H1 (cell line): ENCODE measurements at places on chromosomes 3 and 15. TPM values are rescaled to one million over a fixed set of nuclear protein-coding genes. Genes with fewer than 3 reads are reported as not detected.

Gene LIPC
- polyA plus RNA-seq = not detected in 2 replicates

Gene ECE2
- polyA plus RNA-seq = 0.44 and 0.86 TPM in 2 replicates

Gene SMCO1
- polyA plus RNA-seq = 0.03 TPM in 1 of 2 replicates, not detected in the other

Gene NEK10
- 0.18 and 0.24 TPM in 2 replicates for polyA plus RNA-seq

Gene CCR2
- polyA plus RNA-seq = not detected in 2 replicates

Gene TMC3
- polyA plus RNA-seq = not detected in 2 replicates

Gene SLC22A14
- 0.03 and 0.05 TPM in 2 replicates for polyA plus RNA-seq

Gene HCLS1
- 0.46 and 0.53 TPM in 2 replicates for polyA plus RNA-seq

Gene TRIM71
- polyA plus RNA-seq = 53.7 and 69.5 TPM in 2 replicates

Gene ADGRG7
- not detected in 2 replicates for polyA plus RNA-seq

Gene CFAP20DC
- polyA plus RNA-seq = 1.7 and 2.2 TPM in 2 replicates

Gene FBXO40
- 0.03 and 0.05 TPM in 2 replicates for polyA plus RNA-seq

Gene ETV5
- 11.8 and 13.1 TPM in 2 replicates for polyA plus RNA-seq

Gene SLC26A6
- polyA plus RNA-seq = 58.0 and 97.1 TPM in 2 replicates

Gene AMIGO3
- polyA plus RNA-seq = 8.8 and 13.1 TPM in 2 replicates

Gene TBC1D21
- not detected in 2 replicates for polyA plus RNA-seq

Gene QRICH1
- 128 and 136 TPM in 2 replicates for polyA plus RNA-seq

Gene TRPM1
- polyA plus RNA-seq = 0.05 and 0.16 TPM in 2 replicates

Gene SEC22A
- 10.4 and 17.1 TPM in 2 replicates for polyA plus RNA-seq

Gene MAP1A
- 0.57 and 0.80 TPM in 2 replicates for polyA plus RNA-seq

Gene WDR82
- polyA plus RNA-seq = 25.8 and 33.5 TPM in 2 replicates

Gene ISLR2
- 0.30 and 0.47 TPM in 2 replicates for polyA plus RNA-seq

Gene SERINC4
- 0.08 and 0.14 TPM in 2 replicates for polyA plus RNA-seq

Gene CRTAP
- 168 and 188 TPM in 2 replicates for polyA plus RNA-seq

Gene ARPIN
- polyA plus RNA-seq = 3.1 and 3.6 TPM in 2 replicates

Gene SRGAP3
- 5.8 and 7.1 TPM in 2 replicates for polyA plus RNA-seq

Gene KBTBD13
- polyA plus RNA-seq = not detected in 2 replicates

Gene PROK2
- 0.24 and 0.50 TPM in 2 replicates for polyA plus RNA-seq

Gene ZBBX
- 0.06 and 0.17 TPM in 2 replicates for polyA plus RNA-seq

Gene B3GNT5
- polyA plus RNA-seq = 1.7 and 2.4 TPM in 2 replicates

Gene LRTM1
- not detected in 2 replicates for polyA plus RNA-seq

Gene RPSA
- polyA plus RNA-seq = 6,179 and 7,468 TPM in 2 replicates

Gene ST8SIA2
- polyA plus RNA-seq = 3.0 and 4.4 TPM in 2 replicates

Gene GOLGA8J
- not detected in 2 replicates for polyA plus RNA-seq

Gene SLITRK3
- 0.71 and 1.1 TPM in 2 replicates for polyA plus RNA-seq

Gene LRRC57
- polyA plus RNA-seq = 4.9 and 5.0 TPM in 2 replicates

Gene C3orf22
- not detected in 2 replicates for polyA plus RNA-seq

Gene FAM174B
- polyA plus RNA-seq = 9.3 and 10.1 TPM in 2 replicates

Gene CPNE9
- 6.0 and 7.1 TPM in 2 replicates for polyA plus RNA-seq

Gene DUSP7
- 24.9 and 32.1 TPM in 2 replicates for polyA plus RNA-seq

Gene LRRIQ4
- polyA plus RNA-seq = 0.08 and 0.14 TPM in 2 replicates

Gene SLC51B
- polyA plus RNA-seq = not detected in 2 replicates
